AG04449 (cell line): ENCODE measurements at places on chromosomes 6 and 20.

DNA sequence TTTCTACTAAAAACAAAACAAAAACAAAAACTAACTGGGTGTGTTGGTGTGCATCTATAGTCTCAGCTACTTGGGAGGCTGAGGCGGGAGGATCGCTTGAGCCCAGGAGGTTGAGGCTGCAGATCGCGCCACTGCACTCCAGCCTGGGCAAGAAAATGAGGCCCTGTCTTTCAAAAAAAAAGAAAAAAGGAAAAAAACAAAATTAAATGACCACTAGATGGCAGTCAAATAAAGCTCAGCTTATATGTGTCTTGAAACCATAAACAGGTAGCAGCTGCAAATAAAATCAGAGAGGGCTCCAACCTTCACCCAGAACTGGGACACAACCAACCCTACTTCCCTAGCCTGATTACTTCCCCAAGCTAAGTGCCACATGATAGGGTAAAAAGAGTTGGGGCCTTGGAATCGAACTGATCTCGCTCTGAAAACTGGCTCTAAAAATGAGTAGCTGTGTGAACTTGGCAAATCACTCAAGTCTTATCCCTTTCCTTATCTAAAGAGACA lies 67.1 kb upstream of the ADGRF4 start:
- DNase-seq, result no peak

DNA sequence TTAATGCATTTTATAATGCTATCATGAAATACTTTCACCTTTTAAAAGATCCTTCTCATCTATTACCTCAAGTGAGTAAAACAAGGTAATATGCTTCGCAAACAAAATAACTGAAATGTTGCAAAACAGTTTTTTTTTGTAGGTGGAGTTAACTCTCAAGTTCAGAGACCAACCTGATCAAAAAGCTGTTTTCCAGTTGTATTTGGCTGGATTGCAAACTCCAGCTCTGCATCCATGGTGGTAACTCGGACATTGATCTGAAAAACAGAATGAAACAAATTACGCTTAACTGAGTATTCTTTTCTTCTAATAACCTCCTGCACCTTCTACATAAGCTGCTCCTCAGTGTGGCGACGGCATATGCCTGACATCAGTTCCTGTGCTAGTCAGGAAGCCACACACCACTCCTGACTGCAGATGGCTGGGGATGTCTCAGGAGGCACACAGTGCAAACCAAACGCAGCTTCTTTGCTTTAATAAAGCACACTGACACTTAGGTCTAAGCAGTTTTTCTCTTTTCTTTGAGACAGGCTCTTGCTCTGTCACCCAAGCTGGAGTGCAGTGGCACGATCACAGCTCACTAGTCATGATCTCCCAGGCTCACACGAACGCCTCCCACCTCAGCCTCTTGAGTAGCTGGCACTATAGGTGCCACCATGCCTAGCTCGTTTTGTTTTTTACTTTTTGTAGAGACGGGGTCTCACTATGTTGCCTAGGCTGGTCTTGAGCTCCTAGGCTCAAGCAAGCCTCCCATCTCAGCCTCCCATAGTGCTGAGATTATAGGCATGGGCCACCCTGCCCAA lies 29.9 kb downstream of the EZR start:
- no peak for DNase-seq

DNA sequence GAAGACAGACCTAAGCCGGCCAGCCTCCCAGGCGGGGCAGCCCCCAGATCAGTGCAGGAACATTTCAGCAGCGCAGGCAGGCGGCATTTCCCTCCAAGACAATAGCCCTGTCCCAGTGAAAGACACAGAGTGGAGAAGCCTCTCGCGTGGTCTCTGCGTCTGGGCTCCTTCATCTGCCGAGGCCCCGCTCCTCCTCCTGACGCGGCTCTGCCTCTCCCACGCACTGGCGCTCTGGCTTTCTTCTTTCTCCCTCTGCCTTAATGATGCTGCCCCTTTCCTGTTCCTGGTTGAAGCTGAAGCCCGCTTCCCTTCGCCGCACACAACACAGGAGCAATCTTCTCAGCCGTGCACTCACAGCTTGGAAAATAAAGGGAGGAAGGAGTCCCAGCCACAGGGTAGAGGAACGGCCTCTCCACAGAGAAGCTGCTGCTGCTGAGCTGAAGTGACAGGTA lies 347.5 kb downstream of the CDH4 start:
- no peak for DNase-seq

DNA sequence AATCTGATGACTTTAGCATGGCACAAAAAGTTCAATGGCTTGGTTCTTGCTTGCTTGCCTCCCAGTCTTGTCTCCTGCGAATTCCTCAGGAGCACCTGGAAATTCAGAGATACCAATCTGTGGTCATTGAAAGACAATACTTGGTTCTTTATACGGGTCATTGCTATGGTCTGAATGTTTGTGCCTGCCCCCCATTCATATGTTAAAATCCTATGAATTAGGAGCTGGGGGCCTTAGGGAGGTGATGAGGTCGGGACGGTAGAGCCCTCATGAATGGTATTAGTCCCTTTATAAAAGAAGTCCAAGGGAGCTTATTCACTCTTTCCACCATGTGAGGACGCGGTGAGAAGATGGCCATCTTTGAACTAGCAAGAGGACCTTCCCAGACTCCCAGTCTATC lies 721.8 kb downstream of the UTRN start:
- no peak for DNase-seq

GRCh38 chr6:8245726-8246125 lies 143.4 kb upstream of the EEF1E1 start:
- no peak for DNase-seq

- DNase-seq, result no peak
Measured at GRCh38 chr20:19598117-19598850, 159.8 kb upstream of the RIN2 start.

DNA sequence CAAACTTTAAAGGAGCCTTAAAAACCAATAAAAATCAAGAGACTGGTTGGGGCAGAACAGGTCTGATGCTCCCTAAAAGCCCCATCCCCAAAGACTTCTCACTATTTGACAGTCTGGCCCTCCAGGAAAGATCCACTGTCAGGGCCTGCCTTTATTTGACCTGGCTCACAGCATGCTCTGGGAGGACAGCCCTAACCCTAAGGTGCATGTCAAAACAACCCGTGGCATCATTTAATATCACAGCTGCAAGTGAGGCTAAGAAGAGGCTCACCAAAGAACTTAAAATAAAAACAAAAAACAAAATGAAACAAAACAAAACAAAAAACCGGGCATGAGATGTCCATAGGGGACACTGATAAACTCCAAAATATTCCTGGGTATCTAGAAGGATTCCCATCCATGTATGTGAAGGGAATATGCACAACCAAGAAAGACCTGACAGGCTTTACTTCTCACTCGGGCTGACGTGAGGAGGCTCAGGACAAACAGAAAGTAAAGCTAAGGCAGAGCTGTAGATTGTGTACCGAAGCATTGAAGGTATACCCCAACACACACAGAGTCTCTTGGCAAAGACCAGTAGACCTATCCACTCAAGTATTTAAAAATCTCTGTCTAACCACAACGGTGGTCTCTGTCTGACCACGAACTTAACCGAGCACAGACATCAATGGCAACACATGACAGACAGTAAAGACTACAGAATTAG lies 57.3 kb downstream of the AHI1 start:
- DNase-seq, result no peak

DNA sequence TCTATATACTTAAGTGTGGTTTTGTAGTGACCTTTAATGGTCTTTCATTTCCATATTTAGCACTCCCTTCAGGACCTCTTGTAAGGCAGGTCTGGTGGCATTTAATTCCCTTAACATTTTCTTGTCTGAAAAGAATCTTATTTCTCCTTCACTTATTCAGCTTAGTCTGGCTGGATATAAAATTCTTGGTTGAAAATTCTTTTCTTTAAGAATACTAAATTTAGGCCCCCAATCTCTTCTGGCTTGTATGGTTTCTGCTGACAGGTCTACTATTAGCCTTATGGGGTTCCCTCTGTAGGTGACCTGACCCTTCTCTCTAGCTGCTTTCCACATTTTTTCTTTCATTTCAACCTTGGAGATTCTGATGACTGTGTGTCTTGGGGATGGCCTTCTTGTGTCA lies 236.9 kb downstream of the THBS2 start:
- DNase-seq, result no peak

GRCh38 chr20:48164566-48165400 lies 379.5 kb upstream of the SULF2 start:
- DNase-seq, result no peak

DNA sequence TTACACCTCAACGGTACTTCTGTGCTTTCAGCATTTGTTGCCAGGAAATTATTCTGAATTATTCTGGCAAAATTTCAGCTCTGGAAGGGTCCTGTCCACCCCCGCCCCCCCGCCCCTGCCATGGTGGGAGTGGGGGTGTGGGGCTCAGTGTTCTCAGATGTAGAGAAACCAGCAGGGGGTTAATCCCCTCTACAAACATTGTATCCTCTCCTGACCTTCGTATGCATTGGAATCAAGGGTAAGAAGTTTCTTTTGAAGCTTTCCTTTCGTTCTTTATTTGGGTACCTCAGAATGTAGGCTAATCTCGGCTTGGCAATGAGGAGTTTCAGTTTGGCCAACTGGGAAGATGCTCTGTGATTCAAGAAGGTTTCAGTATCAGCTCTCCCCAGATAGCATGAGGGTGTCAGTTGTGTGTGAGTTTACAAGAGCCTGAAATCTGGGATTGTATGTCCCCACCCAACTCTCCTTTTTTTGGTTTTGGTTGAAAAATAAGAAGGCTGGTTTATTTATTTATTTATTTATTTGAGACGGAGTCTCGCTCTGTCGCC lies 25.5 kb upstream of the OLIG3 start:
- DNase-seq, result no peak

GRCh38 chr6:39173270-39173669 lies 56.0 kb downstream of the KCNK5 start:
- no peak for DNase-seq

DNA sequence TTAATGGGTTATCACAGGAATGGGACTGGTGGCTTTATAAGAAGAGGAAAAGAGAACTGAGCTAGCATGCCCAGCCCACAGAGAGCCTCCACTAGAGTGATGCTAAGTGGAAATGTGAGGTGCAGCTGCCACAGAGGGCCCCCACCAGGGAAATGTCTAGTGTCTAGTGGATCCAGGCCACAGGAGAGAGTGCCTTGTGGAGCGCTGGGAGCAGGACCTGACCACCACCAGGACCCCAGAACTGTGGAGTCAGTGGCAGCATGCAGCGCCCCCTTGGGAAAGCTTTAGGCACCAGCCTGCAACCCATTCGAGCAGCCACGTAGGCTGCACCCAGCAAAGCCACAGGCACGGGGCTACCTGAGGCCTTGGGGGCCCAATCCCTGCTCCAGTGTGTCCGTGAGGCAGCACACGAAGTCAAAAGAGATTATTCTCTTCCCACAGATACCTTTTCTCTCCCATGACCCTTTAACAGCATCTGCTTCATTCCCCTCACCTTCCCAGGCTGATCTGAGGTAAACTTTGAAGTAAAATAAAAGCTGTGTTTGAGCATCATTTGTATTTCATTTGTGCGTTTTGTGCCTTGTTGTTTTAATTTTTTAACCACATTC lies 4.4 kb downstream of the HLA-E start:
- no peak for DNase-seq

- no peak for DNase-seq
Measured at GRCh38 chr6:163695414-163695864, 280.9 kb downstream of the QKI start.

GRCh38 chr6:8174571-8174970 lies 72.2 kb upstream of the EEF1E1 start:
- no peak for DNase-seq

GRCh38 chr6:27422651-27423332 lies 34.2 kb downstream of the ZNF391 start:
- DNase-seq, result no peak

DNA sequence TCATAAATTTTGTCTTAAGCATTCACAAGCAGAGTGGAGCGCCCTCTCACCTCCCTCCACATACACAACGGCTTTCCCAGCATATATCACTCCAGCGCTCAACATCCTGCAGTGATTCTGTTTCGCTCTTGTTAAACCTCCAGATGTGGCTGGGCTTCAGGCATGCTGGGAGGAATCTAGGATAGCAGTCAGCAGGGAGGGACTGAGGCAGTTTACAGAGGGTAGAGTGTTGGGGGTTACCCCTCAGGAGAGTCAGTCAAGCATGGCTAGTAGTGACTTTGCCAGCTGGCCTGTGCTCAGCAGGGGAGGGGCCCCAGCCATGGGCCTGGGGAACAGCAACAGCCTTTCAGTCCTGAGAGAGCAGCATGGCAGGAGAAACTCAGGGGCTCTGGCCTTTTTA lies 161.4 kb upstream of the FLRT3 start:
- DNase-seq, result no peak

- DNase-seq, result no peak
Measured at GRCh38 chr6:97412511-97412910, 129.5 kb upstream of the MMS22L start.

DNA sequence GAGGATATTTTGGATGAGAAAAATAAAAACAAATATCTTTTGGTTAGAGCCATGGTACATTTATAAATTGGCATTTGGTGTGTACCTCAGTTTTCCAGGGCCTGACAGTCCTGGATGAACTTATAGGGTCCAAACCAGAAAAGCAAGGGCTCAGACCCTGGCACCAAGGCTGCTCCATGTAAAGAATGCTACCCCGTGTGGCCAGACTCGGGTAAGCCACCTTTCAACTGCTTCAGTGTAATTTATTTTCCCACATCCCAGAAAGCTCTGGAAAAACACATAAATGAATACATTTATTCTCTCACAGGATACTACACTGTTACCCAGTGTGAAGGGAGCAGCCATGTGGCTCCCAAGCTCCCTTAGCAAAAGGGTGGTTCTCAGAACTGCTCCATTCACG lies 13.8 kb downstream of the MRPL14 start:
- DNase-seq, result no peak

GRCh38 chr6:44214307-44214706 lies 2.4 kb upstream of the MYMX start:
- DNase-seq, result no peak

- DNase-seq, result no peak
Measured at GRCh38 chr6:25966711-25967110, 4.1 kb downstream of the TRIM38 start.

GRCh38 chr20:46013322-46013828 lies 4.7 kb downstream of the MMP9 start:
- DNase-seq, result no peak

GRCh38 chr6:89117211-89118108 lies at the start of gene SRSF12:
Gene SRSF12 (minus strand): TSS chr6:89118071. CDS start chr6:89117887, 184 bp downstream.
- no peak for DNase-seq
